NCI-H748 treated with DMSO at 0.1 percent for 48 hours (cell line): ENCODE measurements at places on chromosomes 16 and 17.

DNA sequence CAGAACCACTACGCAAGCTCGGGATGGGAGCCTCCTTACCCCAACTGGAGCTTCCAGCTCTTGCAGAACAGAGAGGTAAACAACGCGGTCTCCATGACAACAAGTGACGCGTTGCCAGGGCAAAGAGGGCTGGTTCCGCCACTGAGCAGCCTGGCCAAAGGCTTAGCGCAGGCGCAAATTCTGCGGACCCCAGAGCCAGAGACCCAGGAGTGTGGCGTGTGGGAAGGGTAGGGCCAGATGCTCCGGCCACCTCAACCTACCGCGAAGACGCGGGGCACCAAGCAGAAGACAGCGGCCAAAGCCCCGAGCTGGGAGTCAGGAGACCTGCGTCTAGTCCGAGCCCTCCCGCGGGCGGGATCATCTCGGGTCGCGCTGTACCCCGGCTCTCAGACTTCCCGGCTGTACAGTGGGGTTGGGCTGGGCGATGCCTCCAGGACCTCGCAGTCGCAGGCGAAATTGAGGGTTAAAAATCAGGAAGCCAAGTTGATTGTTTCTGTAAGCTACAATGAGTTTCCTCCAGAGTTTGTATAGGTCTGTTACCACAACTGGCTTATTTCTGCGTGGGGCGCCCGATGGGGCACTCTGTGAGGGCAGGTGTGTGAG lies at the start of gene TEKT1:
TEKT1 (minus strand) TSS at position 69 of the 603 bp plus-strand sequence. CDS start 1,353 bp downstream, outside the sequence.
- peak; percentile 95 for DNase-seq

GRCh38 chr16:12682432-12683165 lies 121.1 kb downstream of the CPPED1 start:
- DNase-seq, result no peak

GRCh38 chr16:11180489-11180888 lies 75.5 kb downstream of the SOCS1 start:
- DNase-seq, result no peak

- DNase-seq, result no peak
These were observed 6.2 kb upstream of the HEXIM2 start for GRCh38 chr17:45155483-45155882.

GRCh38 chr16:77169650-77170236 lies 21.2 kb upstream of the MON1B start:
- peak; percentile 41 for DNase-seq

GRCh38 chr17:18380471-18381157 lies 3.0 kb downstream of the EVPLL start:
- DNase-seq, result no peak

DNA sequence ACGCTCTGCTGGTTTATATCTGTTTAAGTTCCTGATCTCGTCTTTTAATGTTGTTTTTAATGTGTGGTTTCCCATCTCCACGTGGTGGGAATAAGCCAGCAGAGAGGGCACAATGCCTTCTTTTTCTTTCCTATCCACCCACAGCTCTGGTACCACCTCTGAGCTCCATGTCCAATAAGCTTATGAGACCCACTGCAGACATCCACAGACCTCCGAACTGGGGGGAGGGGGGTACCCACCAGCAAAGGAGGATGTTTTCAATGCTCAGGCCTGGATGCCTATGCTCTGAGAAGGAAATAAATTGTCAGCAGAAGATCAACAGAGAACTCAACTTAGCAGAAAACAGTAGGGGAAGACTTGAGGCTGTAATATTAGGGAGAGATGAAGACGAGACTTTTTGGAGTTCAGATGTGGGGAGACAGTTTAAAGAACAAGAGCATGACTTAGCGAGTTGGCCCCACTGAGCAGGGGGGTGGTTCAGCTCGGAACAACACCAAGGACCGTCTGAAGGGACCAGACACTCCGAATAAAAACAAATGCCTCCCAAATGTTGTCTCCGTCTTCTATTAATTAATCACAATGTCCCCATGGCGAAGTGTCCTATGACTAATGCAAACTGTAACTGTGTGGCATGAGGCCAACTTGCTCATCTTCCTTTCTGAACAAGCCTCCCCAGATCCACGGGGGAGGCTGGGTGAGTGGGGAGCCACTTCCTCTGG lies 62.7 kb downstream of the GAS7 start:
- DNase-seq, result no peak

GRCh38 chr17:66541461-66542128 lies 239.2 kb downstream of the PRKCA start:
- DNase-seq, result no peak

- DNase-seq, result no peak
These were observed 26.5 kb upstream of the CRHR1 start for GRCh38 chr17:45757431-45758218.

- no peak for DNase-seq
These were observed 406.7 kb upstream of the CCL2 start for GRCh38 chr17:33848433-33848832.

GRCh38 chr16:15434079-15434424 lies 336 bp upstream of the BMERB1 start:
- DNase-seq, result no peak

DNA sequence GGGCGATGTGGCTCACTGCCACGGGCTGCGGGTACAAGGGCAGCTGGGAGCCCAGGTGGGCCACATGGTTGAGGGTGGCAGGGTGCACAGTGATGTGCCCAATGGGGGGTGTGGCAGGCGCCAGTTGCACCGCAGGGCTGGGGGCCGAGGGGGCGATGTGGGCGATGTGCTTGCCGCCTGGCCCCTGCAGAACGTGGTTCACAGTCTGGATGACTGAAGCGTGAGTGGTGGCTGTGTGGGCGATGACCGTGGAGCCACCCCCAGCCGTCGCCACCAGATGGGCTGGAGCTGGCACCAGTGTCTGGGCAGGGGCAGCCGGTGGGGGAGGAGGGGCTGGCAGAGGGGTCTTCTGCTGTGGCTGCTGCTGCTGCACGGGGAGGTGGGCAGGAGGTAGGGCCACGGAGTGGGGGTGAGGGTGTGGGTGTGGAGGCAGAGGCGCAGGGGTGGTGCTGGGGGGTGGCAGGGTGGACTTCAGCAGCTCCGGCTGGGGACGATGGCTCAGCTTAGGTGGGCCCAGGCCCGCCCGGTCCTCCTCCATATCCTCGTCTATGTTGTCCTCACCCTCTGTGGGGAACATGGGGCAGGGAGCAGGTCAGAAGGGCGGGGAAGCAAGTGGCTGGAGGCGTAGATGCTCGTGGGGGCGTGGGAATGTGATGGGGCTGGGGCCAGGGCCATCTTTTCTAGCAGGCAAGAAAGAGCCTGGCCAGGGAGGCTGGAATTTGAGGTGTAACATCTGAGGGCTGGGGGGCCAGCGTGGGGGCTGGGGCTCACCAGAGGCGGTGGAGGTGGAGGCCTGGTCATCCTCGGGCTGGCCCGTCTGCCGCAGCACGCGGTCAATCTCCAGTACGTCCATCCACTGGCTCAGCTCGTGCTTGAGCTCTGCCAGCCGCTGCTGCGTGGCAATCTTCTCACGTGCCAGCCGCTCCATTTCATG lies 13.5 kb downstream of the MNT start:
- no peak for DNase-seq
